ENCODE measurements at places on chromosomes 5 and 9.

DNA sequence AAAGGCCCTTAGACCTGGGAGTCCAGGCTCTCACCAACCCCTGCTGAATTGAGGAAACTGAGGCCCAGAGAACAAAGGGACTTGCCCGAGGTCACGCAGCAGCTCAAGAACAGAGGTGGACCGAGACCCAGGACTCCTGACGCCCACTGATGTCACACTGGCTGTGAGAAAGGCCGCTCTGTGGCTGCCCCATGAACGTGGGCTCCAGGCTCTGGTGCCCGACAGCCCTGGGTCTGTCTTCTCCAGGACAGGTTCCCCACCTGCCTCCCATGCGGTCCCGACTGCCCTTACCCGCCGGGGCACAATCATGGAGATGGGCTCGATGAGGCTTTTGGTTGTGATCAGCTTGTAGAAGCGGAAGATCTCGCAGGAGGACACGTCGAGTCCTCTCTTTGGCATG, 9.3 kb upstream of the TRIM14 start:
- no peak for DNase-seq

DNA sequence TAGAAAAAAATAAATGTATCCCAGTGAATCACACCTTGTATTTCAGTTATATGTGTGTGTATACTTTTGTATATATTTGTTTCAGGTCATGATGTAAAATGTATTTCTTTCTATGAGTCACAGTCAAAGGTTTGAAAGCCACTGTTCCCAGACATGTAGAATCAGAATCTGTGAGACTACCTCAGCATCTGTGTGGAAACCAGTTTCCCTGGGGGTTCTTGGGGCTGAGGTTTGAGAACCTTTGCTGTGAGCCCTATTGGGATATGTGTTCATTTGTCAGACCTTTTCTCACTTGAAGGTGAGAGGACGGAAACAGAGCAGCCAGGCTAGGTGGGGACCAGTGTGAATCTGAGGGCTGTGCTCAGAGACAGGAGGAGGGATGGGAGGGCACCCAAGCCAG, 78.7 kb upstream of the SAP30L start:
- no peak for DNase-seq

DNA sequence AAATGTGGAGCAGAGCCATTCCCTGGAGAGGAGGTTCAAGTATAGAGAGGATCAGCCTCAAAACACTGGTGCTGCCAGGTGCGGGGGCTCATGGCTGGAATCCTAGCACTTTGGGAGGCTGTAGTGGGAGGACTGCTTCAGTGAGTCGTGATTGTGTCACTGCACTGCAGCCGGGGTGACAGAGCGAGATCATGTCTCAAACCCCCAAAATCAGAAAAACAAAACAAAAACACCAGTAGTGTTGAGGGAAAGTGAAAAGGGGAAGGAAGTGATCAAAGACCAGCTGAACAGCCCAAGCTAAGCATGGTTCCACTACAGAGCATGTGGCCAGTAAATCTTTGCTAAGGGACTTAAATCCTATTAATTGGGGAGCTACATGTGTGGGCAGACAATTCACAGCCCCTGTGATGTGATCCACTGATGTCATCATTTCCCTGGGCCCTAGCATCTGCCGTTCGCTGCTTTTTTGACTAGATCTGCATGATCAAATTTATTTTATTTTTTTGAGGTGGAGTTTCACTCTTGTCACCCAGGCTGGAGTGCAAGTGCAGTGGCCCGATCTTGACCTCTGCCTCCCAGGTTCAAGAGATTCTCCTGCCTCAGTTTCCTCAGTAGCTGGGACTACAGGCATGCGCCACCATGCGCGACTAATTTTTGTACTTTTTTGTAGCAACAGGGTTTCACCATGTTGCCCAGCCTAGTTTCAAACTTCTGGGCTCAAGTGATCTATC, 2.7 kb upstream of the PCBD2 start:
- DNase-seq: no peak

DNA sequence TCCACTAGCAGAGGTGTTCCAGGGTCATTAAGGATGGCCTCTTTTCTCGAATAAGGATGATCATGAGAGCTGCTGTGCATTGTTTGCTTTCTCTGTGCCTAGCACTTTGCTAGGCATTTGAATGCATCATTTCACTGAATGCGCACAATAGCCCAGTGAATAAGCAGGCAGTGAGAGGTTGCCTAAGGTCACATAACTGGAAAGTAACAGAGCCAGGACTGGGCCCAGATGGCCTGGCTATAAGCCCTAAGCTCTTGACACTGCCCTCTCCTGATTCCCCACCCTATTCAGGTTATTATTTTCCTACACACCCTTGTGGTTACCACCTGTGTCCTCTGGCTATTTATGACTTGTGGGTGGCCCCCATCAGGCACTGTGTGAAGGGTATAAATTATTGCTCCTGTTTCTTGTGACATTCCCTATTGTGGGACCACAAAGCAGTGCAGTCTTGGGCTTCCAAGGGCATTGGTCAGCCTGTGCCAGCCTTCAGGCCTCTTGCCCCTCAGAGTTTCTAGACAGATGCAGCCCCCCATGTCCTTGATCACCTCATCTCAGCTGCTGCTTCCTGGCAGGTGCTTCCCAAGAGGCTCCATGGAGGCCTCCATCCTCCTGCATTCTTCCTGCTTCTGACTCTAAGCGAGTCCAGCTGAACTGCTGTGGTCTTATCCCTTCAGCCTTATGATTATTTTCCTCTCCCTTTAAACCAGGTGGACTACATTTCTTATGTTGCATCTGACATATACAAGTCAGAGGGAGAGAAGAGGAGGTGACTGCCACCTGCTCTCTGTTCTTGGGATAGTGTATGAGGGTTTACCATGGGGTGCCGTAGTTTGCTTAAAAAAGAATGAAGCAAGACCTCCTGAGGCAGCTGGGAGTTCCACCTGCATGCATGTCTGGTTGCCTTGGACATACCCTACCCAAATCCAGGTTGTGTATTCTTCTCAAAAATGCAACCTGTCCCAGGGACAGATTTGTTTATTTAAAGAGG, 47.6 kb downstream of the ANGPTL2 start:
- peak; percentile 57 for DNase-seq

DNA sequence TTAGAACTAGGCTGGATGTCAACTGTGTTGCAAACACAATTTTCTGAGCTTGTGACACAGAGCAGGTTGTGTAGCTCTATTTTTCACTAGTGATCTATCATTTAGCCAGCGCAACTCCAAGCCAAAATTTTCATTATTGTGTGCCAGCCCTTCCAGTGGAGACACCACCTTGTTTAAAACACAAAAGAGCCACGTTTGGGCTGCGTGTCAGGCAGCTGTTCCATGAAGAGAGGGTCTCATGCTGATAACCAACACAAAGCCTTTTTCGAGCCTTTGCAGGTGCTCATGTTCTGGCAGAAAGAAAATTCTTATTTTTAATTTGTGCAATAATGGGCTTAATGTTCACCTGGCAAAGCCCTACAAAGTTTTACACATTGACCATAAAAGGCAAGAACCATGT, 237.6 kb upstream of the RGMB start:
- no peak for DNase-seq

GRCh38 chr5:72988769-72989168, 32.9 kb downstream of the FCHO2 start:
- no peak for DNase-seq

- no peak for DNase-seq
These were observed 15.1 kb upstream of the POMT1 start for GRCh38 chr9:131487621-131488031.

DNA sequence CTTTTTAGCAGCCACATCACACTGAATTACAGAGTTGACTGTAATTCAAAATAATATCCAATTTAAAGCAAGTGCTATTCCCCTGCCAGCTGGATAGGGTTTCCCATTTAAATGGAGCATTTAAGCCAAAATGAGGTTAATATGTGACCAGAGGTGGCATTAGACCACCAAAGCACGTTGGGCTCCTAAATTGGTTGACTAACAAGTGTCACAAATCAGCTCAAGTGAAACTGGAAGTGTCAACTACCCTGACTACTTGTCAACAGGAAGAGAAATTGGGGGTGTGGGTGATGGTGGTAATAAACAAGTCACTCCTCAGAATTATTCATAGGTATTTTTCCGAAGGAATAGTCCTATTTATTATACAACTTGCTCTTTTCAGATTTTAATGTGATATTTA, 609.6 kb upstream of the TLE4 start:
- DNase-seq: no peak

- no peak for DNase-seq
These were observed 103.9 kb downstream of the C9orf50 start for GRCh38 chr9:129517006-129517405.

GRCh38 chr9:4955836-4956235, 29.2 kb upstream of the JAK2 start:
- no peak for DNase-seq

GRCh38 chr9:74953235-74953751, 581 bp upstream of the C9orf40 start:
- no peak for DNase-seq

GRCh38 chr5:79069488-79070349, at the start of the genes BHMT2 and DMGDH:
Gene BHMT2, plus strand, starts transcription at chr5:79069767. Its CDS starts 16 bp downstream, at chr5:79069783.
Gene DMGDH, minus strand, starts transcription at chr5:79069674. Its CDS starts 54 bp downstream, at chr5:79069620.
- DNase-seq: no peak

DNA sequence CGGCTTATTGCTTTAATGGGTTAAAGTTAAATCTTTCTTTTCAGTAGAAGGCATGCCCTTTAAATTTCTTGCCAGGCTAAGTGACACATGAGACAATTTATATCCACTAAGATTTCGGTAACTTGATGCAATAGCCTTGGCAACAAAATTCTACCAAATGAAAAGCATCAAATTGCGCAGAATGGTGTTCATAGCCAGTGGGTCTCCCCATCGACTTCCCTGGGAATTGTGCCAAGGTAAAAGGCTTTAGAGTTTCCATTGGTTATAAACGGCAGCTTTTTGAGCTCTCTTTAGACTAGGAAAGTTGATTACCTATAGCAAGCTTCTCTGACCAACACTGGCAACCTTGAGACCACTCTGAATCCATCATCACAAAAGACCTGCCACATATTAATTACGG, 358.4 kb downstream of the ARRDC3 start:
- DNase-seq: no peak

GRCh38 chr9:133973791-133974630, 18.1 kb downstream of the VAV2 start:
- DNase-seq: peak; percentile 33

GRCh38 chr9:116368680-116369079, 215.1 kb downstream of the PAPPA start:
- no peak for DNase-seq

DNA sequence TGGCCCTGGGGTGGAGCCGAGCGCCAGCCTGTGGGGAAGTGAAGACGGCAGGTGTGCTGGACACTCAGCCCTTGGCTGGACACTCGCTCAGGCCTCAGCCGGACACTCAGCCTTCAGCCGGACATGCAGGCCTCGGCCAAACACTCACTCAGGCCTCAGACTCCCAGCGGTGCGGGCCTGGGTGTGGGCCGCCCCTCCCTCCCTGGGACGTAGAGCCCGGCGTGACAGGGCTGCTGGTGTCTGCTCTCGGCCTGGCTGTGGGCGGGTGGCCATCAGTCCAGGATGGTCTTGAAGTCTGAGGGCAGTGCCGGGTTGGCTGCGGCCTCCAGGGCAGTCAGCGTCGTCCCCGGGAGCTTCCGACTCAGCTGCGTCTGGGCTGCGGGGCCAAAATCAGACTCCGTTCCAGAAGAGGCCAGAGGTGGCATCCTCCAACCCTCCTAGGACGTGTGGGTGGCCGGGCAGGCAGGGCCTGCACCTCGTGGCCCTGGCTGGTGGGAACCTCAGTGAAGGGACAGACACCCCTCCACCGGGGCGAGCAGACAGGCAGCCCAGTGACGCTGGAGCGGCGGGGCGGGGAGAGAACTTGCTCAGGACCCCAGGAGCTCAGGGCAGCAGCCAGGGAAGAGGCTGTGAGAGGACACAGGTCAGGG, 28.4 kb downstream of the SLC6A18 start:
- no peak for DNase-seq

DNA sequence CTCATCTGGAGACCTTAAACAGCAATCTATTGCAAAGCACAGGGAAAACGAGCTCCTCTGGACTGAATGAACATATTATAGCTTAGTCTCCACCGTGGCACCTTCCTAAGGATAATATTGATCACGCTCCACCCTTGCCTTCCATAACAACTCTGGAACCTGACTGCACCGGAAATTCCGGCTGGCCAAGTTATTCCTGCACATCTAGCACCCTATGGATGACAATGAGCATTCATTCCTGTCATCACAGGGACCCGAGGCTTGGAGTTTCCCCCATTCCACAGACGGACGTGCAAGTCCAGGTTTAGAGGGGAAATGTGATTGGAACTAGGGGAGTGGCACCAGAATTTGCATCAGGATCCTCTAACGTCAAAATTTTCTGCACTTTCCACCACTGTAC, 27.5 kb downstream of the STK10 start:
- peak; percentile 29 for DNase-seq

DNA sequence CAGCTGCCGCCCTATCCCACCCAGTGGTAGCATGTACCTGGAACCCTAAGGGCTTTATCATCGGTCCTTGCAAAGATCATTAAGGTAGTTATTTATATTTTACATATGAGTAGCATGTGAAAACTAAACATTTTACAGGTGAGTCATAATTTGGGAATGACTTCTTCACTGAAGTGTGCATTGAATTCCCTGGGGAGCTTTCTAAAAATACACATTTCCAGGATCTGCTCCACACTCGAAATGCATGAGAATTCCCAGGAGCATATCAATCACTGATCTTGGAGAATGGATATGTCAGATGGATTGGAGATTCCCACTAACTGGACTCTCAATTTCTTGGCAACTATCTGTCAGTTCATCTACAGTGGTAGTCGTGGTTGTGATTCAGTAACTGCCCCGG, 717.5 kb downstream of the IRX1 start:
- DNase-seq: no peak

DNA sequence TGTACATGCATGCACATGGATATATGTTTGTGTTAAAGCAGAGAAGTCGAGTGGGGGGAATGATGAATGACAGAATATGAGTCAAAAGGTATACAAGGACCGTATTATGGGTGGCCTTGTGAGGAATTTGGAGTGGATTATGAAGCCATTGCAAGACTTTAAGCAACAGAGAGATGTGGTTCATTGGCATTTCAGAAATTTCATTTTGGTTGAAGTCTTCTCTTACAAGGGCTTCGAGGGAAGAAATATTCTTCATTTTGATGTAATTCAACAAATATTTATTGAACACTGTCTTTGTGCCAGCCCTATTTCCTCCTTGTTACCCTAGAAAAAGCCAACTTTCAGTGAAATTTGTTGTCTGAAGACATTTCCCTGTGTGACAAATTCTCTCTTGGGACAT, 83.9 kb upstream of the SLCO6A1 start:
- DNase-seq: no peak

- DNase-seq: no peak
These were observed 395.0 kb downstream of the MLLT3 start for GRCh38 chr9:20227166-20227874.
